ENCODE measurements at places on chromosomes 5 and 9. TPM values are rescaled to one million over a fixed set of nuclear protein-coding genes. Genes with fewer than 3 reads are reported as not detected.

- no peak overlapping the region for H3K4me3 ChIP-seq
- peaks cover 11% of the 10 kb centered on the region for H3K27me3 ChIP-seq
- H3K4me1 ChIP-seq: no peaks in the 10 kb centered on the region
- no peaks in the 10 kb centered on the region for H3K36me3 ChIP-seq
Measured at GRCh38 chr5:159640921-159641320, 275.4 kb upstream of the ADRA1B start.

DNA sequence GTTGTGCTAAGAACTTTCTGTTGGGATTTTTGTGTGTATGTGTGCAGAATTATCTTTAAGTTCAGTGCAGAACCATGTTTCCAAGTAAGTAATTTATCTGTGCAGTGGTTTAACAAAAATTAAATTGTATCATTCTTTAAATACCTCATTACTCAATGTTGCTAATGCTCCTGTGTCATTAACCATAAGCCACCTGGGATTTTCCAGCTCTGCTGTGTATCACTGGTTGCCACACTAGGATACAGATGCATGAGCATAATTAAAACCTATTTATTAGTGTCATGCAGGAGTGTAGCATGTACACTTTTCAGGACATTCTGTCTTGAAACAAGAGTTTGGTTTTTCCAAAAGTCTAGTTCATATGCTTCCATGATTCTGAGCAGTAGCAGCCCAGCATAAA is 120.4 kb upstream of the PTGER4 start:
- H3K27ac ChIP-seq: no peak overlapping the region
- H3K36me3 ChIP-seq: peaks cover 9% of the 10 kb centered on the region
- no peaks in the 10 kb centered on the region for H3K4me1 ChIP-seq
- H3K27me3 ChIP-seq: no peaks in the 10 kb centered on the region

- H3K27me3 ChIP-seq: peaks cover 7% of the 10 kb centered on the region
- no peak for DNase-seq
- H3K4me1 ChIP-seq: peaks cover 3% of the 10 kb centered on the region
- H3K36me3 ChIP-seq: no peaks in the 10 kb centered on the region
Measured at GRCh38 chr5:159017786-159018185, 81.9 kb downstream of the EBF1 start.

GRCh38 chr5:74153255-74153790 is 487.2 kb downstream of the ENC1 start:
- H3K27me3 ChIP-seq: peaks cover 16% of the 10 kb centered on the region
- no peaks in the 10 kb centered on the region for H3K4me1 ChIP-seq
- no peak for DNase-seq
- H3K27ac ChIP-seq: no peak overlapping the region
- H3K36me3 ChIP-seq: no peaks in the 10 kb centered on the region

GRCh38 chr9:35481347-35481975 is 8.4 kb upstream of the RUSC2 start:
- no peak overlapping the region for H3K4me3 ChIP-seq
- no peaks in the 10 kb centered on the region for H3K4me1 ChIP-seq
- no peaks in the 10 kb centered on the region for H3K36me3 ChIP-seq
- DNase-seq: peak; percentile 33
- no peak overlapping the region for H3K27ac ChIP-seq

GRCh38 chr9:38423273-38423972 is 831 bp downstream of the IGFBPL1 start:
- no peak overlapping the region for H3K27ac ChIP-seq
- peaks cover 6% of the 10 kb centered on the region for H3K4me1 ChIP-seq
- no peaks in the 10 kb centered on the region for H3K36me3 ChIP-seq
- H3K27me3 ChIP-seq: peaks cover 47% of the 10 kb centered on the region

SHROOM1 gene
- total RNA-seq: 2.7 TPM

- peak; percentile 23 for DNase-seq
- no peak overlapping the region for H3K27ac ChIP-seq
- H3K4me1 ChIP-seq: peaks cover 3% of the 10 kb centered on the region
- no peaks in the 10 kb centered on the region for H3K36me3 ChIP-seq
Measured at GRCh38 chr5:168947212-168947868, 353.6 kb downstream of the SLIT3 start.

- no peak overlapping the region for H3K27ac ChIP-seq
- no peaks in the 10 kb centered on the region for H3K4me1 ChIP-seq
- DNase-seq: no peak
- no peak overlapping the region for H3K4me3 ChIP-seq
- H3K36me3 ChIP-seq: no peaks in the 10 kb centered on the region
Measured at GRCh38 chr9:80435591-80435990, 863.8 kb downstream of the TLE4 start.

DNA sequence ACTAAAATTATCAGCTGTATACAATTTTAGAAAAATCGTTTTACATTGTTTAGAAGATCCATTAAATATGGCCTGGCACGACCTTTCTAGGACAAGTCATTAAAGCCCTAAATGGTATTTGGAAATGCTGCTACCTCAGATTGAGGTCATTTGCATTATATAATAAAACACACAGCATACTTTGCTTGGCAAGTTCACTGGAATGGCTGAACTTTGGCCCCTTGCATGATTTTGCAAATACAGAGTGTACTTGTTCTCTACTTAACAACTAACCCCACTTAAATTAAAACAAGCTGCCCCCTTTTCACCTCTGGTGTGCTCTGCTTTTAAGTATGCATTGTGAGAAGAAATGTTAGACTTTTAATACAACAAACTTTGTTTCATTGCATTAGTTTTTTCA is 860.1 kb downstream of the PTPRD start:
- H3K4me3 ChIP-seq: no peak overlapping the region
- DNase-seq: no peak
- no peaks in the 10 kb centered on the region for H3K4me1 ChIP-seq
- H3K27ac ChIP-seq: no peak overlapping the region
- no peaks in the 10 kb centered on the region for H3K27me3 ChIP-seq
- no peaks in the 10 kb centered on the region for H3K36me3 ChIP-seq

GRCh38 chr5:66285343-66285922 is 141.3 kb downstream of the SREK1 start:
- no peak overlapping the region for H3K27ac ChIP-seq
- H3K4me1 ChIP-seq: no peaks in the 10 kb centered on the region
- H3K36me3 ChIP-seq: no peaks in the 10 kb centered on the region
- H3K4me3 ChIP-seq: no peak overlapping the region
- DNase-seq: no peak

CAMSAP1 gene
- 22.0 TPM for total RNA-seq

GRCh38 chr5:112385969-112386368 is 33.1 kb downstream of the EPB41L4A start:
- peaks cover 6% of the 10 kb centered on the region for H3K27me3 ChIP-seq
- no peak overlapping the region for H3K4me3 ChIP-seq
- no peak overlapping the region for H3K27ac ChIP-seq
- no peak for DNase-seq

DNA sequence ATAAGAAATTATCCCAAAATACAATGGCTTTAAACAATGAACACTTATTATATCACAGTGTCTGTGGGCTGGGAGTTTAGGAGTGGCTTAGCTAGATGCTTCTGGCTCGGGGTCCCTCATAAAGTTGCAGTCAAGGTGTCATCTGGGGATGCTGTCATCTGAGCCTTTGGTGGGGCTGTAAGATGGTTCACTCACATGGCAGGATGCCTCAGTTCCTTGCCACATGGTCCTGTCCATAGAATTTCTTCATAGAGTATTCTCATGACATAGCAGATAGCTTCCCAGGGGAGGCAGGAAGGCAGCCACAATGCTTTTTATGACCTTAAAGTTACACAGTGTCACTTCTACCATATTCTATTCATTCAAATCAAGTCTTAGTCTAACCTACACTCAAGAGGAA is 51.2 kb upstream of the HMHB1 start:
- peaks cover 4% of the 10 kb centered on the region for H3K27me3 ChIP-seq
- no peak for DNase-seq
- H3K27ac ChIP-seq: no peak overlapping the region

GRCh38 chr5:91126448-91126847 is 256.7 kb downstream of the ARRDC3 start:
- no peaks in the 10 kb centered on the region for H3K4me1 ChIP-seq
- H3K36me3 ChIP-seq: no peaks in the 10 kb centered on the region
- H3K27me3 ChIP-seq: peaks cover 8% of the 10 kb centered on the region
- no peak for DNase-seq
- H3K27ac ChIP-seq: no peak overlapping the region

ENG gene
- 14.1 TPM for total RNA-seq

DNA sequence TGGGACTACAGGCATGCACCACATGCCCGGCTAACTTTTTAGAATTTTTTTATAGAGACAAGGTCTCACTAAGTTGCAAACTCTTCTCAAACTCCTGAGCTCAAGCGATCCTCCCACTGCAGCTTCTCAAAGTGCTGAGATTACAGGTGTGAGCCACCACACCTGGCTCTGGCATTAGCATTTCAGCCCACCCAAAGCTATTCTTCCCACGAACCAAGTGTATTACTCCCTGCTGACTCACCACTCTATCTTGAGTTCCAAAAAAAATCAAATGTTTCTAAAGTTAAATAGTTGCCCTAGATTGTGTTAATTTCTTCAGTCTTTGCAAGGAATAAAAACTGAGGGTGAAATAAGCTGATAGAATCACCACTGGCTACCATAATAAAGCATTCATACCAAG is 205.5 kb downstream of the ARRDC3 start:
- no peaks in the 10 kb centered on the region for H3K36me3 ChIP-seq
- peaks cover 4% of the 10 kb centered on the region for H3K27me3 ChIP-seq
- H3K4me1 ChIP-seq: peaks cover under 1% of the 10 kb centered on the region
- no peak overlapping the region for H3K27ac ChIP-seq

ZNF366 gene
- total RNA-seq: not detected

HBEGF gene
- 69.1 TPM for total RNA-seq

MTREX gene
- 71.4 TPM for total RNA-seq

DNA sequence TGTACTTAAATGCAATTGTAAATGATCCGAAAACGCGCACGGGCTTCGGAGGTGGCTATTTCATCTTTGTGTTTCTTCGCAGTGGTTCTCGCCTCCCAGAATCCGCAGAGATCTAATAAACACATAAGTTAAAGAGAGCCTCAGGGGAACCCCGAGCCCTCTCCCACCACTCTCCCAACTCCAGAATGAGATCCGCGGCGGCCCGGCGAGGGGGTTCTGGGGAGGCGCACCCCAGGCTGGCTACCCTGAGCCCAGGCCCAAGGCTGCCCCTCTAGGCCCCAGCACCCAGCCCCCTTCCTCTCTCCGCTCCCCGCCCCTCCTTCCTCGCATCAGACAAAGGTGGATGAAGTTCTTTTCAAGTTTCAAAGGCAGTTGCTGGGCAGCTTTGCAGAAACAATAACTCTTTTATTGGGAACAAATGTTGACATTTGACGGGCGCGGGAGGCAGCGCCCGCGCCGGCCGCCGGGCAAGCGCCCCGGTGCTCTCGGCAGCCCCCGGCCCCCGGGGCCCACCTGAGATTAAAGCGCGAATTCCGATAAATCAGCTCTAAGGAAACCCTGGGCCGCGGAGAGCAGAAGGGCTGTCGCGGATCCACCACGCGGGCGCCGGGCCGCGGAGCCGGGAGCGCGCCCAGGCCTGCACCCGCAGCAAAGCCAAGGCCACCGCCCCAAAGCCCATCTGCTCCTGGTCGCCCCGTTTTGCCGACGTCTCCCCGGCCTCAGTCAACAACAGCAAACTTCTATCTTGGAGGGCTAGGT is 8.4 kb downstream of the IRX2 start:
- H3K4me1 ChIP-seq: no peaks in the 10 kb centered on the region

FANCC gene
- total RNA-seq: 12.3 TPM

DNA sequence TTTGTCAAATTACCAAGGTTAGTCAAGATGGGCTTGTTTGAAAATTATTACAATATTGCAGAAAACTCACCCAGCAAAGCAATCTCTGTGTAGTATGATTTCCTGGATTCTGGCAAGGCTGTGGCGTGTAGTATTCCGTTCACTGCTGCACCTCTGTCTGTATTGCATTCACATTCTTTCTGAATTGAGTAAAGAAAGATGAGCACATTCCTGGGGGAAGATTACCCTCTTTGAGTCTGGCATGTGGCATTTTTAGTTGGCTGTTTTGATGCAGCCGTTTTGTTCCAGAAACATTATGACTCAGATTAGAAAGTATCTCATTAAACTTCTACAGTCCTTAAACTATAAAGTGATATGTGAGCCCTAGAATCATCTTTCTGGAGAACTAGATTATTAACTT is 197.7 kb downstream of the TENT4A start:
- H3K27me3 ChIP-seq: no peaks in the 10 kb centered on the region
- no peaks in the 10 kb centered on the region for H3K4me1 ChIP-seq
- H3K36me3 ChIP-seq: no peaks in the 10 kb centered on the region
- no peak for DNase-seq
- no peak overlapping the region for H3K27ac ChIP-seq

DNA sequence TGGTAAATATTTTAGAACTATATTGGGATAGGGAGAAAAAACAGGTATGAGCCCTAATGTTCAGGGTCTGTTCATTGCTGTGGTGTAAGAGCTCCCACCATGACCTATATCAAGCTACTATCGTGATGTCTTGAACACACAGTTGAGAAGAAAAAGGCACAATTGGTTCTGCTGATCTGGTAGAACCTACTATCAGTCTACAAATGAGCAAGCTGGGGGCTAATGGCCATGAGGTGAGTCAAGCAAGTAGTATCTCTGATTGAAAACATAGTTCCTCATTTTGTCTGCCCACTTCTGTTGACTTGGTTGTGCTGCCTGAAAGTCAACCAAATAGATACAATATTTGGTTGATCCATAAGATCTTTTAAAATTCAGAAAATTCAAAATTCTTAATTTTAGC is 1026.3 kb downstream of the CDH12 start:
- no peak for DNase-seq
- no peak overlapping the region for H3K27ac ChIP-seq
- H3K27me3 ChIP-seq: no peaks in the 10 kb centered on the region

ZFP37 gene
- total RNA-seq: 0.78 TPM

ZNG1A gene
- total RNA-seq: 25.0 TPM
